ENCODE measurements at places on chromosomes 6 and 20.

DNA sequence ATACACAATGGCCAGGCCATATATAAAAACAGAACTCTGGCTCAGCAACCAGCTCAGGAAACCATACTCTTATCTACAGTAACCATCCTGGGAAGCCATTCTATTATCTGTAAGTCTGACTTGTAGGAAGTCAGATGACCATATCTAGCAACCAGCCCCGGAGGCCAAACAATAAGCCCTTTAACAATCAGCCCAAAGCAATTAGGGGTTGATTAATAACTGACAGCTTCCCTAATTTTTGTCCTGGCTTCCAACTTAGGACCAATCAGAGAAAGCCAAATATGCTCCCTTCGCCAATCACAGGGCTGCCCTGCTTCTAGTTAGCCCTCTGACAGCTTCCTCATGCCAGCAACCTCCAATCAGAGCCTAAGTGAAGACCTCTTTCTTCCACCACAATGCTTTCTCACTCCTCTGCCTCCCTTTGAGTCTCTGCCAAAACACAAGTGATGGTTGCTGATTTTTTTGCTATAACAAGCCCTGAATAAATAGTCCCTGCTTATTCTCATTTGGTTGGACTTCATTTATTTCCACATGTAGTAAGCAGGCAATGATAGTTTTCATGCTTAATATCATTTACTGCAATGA, 37.8 kb upstream of the STXBP5 start:
- DNase-seq = no peak

GRCh38 chr20:46040902-46041535, 12.0 kb downstream of the SLC12A5 start:
- peak; percentile 57 for DNase-seq

DNA sequence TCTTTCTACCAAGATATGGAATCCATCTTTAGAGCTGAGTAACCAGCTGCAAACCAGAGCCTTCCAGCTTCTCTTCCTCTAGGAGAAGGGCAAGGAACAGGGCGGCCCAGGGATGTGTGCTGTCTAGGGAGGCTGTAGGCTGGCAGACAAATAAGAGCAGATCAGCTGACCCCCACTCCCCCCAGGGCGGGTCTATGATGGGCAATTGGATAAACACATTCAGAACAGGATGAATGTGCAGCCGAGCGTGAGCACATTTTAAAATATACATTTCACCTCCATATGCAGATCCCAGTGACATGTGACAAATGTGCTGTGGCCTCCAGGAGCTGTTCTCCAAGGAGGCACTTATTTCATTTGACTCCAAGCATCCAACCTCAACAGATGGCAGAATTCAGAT, 580.1 kb downstream of the PTPRT start:
- no peak for DNase-seq

DNA sequence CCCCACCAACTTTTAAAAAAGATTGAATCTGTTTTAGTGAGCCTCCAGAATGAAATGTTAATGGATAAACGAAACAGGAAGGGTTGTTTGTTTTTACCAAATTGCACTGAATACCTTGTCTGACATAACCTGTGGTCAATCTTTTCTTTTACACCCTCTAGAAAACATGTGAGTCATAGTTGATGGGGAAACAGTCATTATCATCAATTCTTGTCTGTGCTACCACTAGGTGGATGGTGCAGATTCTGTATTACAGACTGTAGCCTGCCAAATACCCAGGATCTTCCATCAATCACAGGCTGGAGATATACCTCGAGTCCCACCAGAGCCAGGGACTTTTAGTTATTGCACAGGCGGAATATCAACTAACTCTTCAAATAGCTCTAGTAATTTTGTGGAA, 29.5 kb upstream of the PKIB start:
- DNase-seq = no peak

DNA sequence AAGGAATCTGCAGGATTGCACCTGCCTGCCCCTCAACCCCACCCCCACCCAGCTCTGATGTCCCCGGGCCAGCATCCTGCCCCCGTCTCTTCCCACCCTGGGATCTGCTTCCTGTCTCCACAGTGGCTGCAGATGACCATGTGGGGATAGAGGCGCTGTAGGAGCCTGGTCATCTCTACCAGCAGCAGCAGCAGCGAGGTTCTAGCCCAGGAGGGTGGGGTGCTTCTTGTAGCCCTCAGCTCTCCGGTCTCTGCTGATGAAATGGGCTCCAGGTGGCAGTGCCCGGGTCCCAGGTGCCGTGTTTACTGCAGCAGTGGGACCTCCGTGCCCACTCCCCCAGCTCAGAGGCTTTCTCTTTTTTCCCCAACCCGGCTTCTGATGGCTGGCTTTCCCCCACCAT, 25.2 kb downstream of the CAPN11 start:
- DNase-seq = no peak

GRCh38 chr6:139161169-139161568, 26.3 kb downstream of the HECA start:
- DNase-seq = peak; percentile 13

GRCh38 chr6:104958178-104959025, 1.5 kb downstream of the LIN28B start:
- no peak for DNase-seq

- DNase-seq = no peak
Measured at GRCh38 chr6:3644739-3645012, 106.8 kb downstream of the PXDC1 start.

GRCh38 chr6:146892613-146893401, 294.0 kb downstream of the ADGB start:
- peak; percentile 86 for DNase-seq

DNA sequence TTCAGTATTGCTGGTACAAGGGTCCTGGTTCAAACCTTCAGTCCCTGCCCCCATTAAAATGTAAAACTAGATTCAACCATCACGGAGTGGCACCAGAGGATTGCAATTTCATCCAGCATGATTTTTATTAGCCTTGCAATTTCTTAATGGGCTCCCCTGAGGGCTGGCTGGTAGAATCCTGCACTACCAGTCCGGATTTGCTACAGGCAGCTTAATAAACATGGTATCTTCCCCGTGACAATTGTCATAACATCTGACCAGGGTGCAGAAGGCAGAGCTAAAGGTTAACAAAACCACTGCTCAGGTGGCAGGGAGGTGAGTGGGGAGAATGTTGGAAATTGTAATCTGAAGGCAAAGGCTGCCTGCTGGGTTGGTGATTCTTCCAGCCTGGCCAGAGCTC, 94.5 kb downstream of the PKHD1 start:
- DNase-seq = no peak

DNA sequence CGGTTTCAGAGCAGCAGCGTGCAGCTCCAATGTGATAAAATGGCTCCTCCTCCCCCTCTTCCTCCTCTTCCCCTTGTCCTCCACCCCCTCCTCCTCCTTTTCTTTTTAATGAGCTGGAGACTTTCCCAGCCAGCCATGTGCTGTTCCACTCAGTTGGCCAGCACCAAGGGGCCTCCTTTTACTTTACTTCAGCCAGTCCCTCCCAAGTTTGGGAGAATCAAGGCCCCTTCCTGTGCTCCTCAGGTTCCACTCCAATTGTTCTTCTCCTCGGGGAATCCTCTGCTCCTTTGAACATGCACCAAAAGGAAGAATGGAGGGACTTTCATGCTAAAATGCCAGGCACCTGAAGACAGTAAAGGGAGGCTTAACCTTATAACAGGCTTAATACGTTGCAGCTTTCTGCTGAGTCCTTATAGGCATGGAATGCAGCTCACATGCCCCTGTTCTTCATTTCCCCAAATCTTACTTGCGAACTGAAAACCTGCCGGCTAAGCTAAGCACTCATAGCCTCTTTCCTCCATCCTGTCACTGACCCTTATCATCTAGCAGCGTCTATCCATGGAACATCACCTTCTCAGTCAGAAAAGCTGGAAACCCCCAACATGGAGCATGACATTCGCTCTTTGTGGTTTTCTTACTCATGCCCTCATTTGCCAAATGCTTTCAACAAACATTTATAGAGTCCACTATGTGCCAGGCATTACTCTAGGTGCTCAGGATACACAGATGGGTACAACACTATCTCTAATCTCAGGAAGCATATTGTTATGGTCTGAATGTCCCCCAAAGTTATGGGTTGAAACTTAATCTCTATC, 170.6 kb downstream of the PHACTR1 start:
- peak; percentile 14 for DNase-seq

DNA sequence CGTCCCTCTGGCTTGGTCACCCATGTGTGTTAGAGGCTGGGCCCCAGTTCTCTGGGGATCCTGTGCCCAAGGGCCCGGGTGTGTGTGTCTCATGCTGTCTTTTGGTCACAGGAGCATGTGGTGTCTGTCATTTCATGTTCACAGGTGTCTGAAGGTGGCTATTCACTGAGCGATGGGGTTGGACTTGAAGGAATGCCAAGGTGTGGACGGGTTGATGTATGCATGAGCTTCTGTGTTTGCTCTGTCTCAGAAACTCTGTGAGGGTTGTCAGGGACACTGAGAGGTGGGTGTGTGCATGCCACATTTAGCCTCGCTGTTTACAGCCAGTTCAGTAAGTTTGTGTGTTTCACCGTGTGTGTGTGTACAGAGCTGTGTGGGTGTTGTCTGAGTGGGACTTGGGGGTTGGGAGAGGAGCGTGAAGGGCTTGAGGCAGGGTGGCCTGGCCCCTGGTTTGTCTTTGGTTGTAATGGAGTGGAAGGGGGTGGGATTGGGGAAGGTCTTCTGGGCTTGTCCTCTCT, 1.2 kb downstream of the DDR1 start:
- no peak for DNase-seq

- DNase-seq = peak; percentile 59
Measured at GRCh38 chr20:34834459-34834893, 9.0 kb upstream of the NCOA6 start.

GRCh38 chr20:856361-856775, 22.9 kb downstream of the FAM110A start:
- peak; percentile 81 for DNase-seq

DNA sequence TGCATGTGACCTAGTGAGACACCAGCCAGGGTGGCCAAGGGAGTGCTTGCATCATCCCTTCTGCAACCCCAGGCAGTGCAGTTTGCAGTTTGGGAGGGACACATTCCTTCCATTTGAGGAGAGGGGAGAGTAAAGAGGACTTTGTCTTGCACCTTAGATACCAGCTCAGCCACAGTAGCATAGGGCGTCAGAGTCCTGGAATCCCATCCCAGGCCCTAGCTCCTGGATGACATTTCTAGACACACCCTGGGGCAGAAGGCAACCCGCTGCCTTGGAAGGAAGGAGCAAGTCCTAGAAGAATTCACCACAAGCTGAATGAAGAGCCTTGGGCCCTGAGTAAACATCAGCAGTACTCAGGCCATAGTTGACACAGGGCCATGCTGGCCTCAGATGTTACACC, 680.4 kb upstream of the IMPG1 start:
- no peak for DNase-seq

DNA sequence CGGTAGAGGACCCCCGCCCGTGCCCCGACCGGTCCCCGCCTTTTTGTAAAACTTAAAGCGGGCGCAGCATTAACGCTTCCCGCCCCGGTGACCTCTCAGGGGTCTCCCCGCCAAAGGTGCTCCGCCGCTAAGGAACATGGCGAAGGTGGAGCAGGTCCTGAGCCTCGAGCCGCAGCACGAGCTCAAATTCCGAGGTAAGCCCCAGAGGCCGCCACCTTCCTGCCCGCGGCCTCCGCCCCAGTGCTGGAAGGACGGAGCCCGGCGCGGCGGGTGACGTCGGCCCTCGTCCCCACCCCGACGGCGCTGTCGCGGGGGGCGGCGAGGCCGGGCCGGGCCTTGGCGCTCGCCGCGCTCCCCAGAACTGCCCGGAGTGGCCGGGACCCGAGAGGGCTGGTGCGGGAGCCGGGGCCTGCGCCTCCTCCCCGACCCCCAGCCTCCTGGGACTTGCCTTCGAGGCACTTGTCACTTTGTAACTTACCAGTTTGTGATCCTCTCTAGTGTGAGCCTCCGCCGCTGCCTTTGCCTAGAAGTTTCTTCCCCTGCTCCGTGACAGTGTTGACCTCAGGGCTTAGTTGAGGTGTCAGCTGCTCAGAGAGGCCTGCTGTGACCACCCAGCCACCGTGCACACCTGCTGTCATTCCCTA, 417 bp downstream of the VAPB start:
- peak; percentile 81 for DNase-seq

GRCh38 chr20:18511571-18511970, 3.8 kb downstream of the SEC23B start:
- no peak for DNase-seq

- DNase-seq = no peak
Measured at GRCh38 chr20:1712634-1713624, 55.4 kb upstream of the SIRPG start.

DNA sequence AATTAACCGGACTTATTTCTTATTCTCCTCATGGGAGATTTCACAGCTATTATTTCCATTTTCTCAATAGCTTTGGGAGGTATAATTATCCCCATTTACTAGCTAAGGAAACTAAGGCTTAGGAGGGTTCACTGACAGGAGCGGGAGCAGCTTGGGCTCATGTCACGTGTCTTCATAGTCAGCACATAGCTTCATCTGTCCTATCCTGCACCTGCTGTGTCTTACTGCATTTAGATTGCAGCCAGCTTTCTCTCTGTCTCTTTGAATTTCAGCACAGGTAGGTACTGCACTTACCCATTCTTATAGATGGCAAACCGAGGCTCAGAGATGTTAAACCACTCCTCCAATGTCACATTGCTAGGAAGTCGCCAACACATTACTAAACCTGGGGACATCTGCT, 839.9 kb downstream of the MAFB start:
- DNase-seq = no peak

- DNase-seq = peak; percentile 50
Measured at GRCh38 chr20:25148181-25148981, 47.1 kb upstream of the ENTPD6 start.

- no peak for DNase-seq
Measured at GRCh38 chr6:163695414-163695864, 280.9 kb downstream of the QKI start.

- DNase-seq = no peak
Measured at GRCh38 chr20:37335642-37336368, 10.1 kb upstream of the SRC start.

GRCh38 chr6:132512342-132512637, 626 bp downstream of the STX7 start:
- DNase-seq = no peak

DNA sequence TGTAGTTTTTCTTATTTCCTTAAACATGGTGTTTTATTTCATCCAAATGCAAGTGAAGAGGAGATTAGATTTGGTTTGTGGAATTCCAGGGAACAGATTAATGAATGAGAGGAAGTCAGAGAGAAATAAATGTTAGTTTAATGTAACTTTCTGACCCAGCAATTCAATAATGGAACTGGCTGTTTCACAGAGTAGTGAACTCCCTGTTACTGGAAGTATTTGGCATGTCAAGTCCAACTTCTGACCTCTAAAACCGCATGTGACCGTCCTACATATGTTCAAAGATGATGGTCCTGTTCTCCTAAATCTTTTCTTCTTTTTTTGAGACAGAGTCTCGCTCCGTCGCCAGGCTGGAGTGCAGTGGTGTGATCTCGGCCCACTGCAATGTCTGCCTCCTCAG, 18.7 kb downstream of the PROCR start:
- DNase-seq = no peak
